OCI-M1 (cell line): ENCODE measurements at places on chromosomes 13 and 19.

DNA sequence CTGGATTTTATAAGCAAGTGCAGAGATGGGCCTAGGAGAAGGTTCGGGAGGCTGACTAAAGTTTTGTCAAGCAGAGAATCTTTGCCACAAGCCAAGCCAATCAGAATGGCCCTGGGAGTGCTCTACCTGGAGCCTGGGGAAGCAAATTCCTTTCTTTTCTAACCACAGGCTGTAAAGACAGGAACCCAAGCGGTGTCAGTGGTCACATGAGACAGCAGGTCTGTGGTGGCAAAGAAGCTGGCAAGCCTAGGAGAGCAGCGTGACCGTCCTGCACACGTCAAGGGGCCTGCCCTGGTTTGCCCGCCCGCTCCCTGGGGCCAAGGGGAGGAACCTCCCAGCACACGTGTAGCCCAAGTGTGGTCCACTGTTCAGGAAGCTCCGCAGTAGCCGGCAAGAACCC, 90.8 kb downstream of the IPO5 start:
- DNase-seq = no peak

GRCh38 chr13:44230736-44231135, 142.9 kb upstream of the SERP2 start:
- DNase-seq = no peak

- no peak for DNase-seq
Observed at GRCh38 chr13:36882829-36883390, 37.1 kb downstream of the SMAD9 start.

- DNase-seq = no peak
Observed at GRCh38 chr13:51900471-51900870, 38.7 kb downstream of the CCDC70 start.

GRCh38 chr19:55536366-55536765, 567 bp downstream of the SBK2 start:
- DNase-seq = no peak

GRCh38 chr19:50293263-50294004, 35.7 kb downstream of the KCNC3 start:
- no peak for DNase-seq

DNA sequence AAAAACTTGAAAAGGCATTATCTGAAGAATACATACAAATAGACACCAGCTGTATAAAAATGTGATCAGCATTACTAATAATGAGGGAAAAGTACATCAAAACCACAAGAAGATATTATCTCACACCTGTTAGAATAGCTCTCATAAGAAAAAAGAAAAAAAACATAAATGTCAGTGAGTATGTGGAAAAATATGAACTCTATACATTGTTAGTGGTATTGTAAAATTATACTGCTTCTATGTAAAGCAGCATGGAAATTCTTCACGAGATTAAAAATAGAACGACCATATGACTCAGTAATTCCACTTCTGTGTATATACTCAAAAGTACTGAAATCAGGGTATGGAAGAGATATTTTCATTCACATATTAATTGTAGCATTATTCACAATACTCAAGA, 1146.4 kb downstream of the SLITRK5 start:
- no peak for DNase-seq

GRCh38 chr19:53507523-53508442, 30.2 kb upstream of the ZNF331 start:
- DNase-seq = peak; percentile 92

DNA sequence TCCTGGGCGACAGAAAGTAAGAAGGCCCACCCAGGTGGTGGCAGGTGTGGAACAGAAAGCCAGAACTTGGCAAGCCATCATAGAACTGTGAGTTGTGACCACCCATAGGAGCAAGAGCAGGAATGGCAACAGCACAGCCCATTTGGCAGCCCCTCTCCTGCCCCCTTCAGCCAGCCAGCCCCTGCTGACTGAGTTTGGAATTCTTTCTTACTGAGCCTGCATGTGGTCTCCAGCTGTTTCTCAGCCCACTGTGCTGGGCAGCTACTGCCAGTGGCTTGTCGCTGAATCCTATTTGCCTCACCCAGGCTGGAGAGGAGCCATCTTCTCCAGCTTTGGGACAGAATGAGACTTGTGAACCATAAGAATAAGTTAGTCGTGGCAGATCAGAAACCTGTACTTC, 28.3 kb downstream of the CNMD start:
- no peak for DNase-seq

DNA sequence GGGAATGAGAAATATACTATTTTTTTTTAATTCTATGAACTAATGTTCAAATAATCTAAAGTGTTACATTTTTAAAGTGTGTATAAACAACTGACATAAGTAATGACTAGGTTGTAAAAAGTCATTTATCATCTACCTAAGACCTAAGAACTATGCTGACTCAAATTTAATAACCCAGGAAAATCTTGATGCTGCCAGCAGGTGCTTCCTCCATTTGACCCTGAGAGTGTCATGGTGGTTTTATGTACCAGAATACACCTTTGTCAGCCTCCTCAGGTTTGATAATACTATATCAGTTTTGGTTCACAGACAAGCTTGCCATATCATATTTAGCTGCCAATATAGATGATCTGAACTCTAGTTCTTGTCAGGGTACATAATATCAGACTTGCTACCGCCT, 1151.2 kb downstream of the PCDH17 start:
- no peak for DNase-seq

GRCh38 chr13:28499609-28500008, 4.7 kb upstream of the FLT1 start:
- DNase-seq = no peak

DNA sequence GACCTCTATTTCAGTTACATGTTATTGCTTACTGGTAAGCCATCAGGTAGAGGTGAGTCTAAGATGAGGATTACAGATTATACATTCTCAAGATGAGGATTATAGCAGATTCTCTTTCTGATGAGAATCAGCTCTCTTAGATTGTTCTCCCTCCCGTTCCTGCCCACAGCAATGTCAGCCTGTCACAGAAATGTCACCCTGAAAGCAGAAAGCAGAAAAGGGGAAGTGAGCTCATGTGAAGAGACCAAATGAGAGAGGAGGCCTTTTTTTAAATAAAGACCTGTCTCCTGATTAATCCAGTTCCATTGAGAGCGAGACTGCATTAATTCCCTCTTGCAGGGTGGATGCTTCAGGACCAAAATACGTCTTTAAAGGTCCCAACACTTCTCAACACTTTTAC, 445.6 kb downstream of the KCTD12 start:
- peak; percentile 83 for DNase-seq

DNA sequence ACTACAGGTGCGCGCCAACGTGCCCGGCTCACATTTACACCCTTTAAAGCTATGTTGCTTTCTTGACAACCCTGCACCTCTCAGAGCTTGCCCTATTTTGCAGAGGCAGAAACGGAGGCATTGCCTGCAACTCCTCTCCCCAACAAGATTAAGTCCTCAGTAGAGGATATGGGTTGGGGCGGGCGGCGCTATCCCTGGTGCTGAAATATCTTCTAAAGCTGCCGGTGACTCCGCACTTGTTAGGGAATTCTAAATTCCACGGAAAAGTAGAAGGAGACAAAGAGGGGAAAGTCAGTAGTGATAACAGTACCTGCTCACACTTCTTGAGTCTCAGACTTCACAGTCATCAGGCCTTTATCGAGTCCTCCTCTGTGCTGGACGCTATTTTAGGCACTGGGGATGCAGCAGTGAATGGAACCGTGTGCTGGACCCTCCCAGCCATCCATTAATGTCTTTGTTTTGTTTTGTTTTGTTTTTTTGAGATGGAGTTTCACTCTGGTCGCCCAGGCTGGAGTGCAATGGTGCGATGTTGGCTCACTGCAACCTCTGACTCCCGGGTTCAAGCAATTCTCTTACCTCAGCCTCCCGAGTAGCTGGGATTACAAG, 18.0 kb downstream of the SLC5A5 start:
- peak; percentile 57 for DNase-seq

DNA sequence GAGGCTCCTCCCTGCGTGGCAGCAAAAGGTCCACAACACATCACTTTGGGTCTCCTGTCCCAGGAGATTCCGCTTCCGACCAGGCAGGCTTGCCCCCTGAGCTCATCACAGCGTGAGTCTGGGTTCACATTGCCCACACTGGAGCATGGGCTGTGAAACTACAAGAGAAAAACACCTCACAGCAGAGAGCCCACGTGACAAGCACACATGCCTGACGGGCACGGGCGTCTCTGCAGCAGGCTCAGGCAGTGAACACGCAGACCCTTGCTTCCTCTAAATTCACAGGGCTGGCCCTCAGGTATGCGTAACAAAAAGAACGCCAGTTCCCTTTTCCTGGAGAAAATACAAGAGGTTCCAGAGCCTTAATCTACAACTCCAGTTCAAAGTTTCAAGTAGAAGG, 41.9 kb downstream of the RASA3 start:
- DNase-seq = no peak

DNA sequence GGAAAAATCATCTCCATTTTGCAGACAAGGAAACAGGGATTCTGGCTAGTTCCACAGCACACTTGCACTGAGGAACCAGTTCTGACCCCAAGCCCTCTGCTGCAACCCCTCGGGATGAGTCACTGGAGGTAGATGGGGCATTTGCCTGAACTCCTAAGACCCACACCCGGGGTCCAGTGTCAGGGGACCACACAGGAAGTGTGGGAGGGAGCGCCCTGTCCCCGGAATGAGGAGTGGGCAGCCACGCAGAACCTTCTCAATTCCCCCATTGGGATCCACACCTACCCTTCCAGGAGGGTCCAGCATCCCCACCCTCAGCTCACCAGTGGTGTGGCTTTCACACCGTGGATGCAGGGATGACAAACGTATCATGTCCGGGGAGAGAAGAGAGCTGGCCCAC, 62.7 kb downstream of the TSHZ3 start:
- DNase-seq = no peak

DNA sequence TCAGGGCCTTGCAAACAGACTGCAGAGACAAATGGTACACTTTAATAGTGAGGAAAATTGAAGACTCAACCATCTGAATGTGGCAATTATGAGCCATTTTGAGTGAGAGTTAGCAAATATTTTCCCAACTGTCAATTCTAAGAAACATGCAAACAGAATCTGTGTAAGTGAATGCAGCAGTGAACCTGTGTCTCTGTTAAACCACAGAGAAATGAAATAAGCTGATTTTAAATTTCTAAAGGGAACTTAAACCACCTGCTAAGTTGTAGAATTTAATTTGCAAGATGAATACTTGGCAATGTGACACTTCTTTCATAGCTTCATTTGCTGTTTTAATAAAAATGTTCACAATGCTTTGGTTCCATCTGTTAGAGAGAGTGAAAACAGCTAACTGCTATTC, 42.0 kb upstream of the TDRD3 start:
- no peak for DNase-seq

DNA sequence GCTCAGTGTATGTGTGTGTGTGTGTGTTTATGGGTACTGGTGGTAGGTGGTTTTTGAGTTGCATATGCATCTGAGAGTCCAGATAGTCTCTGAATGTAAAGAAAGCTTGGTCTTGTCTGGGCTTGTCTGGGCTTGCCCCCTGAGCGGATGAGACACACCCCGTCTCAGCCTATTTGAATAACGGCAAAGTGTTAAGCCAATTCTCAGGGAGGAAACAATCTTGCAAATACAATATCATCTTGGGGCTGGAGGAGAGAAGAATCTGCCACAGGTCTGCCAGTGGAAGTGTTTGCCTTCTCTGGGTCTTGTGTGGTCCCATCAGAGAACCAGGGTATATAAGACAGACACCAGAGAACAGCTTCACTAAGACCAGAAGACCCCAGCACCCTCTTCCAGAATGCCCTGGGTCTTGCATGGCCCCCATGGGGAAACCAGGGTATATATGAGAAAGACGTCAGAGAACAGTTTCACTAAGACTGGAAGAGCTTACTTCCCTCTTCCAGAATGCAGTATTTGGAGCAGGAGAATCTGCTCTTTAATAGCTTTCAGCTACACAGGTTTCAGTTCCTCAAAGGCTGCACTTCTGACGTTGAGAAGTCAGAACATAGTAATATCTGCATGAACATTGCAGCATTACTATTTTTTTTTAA, 13.3 kb downstream of the CD70 start:
- peak; percentile 31 for DNase-seq

GRCh38 chr13:113532156-113532806, 41.8 kb upstream of the DCUN1D2 start:
- no peak for DNase-seq

DNA sequence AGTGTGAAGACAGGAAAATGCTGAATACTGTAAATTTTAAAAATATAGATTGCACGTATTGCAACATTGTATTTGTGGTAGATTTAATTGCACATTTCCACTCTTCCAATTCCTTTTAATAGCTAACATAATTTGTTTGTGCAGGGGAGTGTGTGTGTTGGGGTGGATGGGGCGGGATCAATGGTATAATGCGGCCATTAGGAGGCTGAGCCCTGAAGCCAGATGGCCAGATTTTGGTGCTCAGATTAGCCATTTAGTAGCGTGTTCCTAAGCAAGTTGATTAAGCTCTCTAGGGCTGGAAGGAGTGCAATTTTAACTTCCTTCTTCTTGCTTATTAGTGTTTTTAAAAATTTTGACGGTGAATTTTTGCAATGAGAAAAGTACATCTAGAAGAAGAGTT, 5.8 kb downstream of the OXGR1 start:
- no peak for DNase-seq

DNA sequence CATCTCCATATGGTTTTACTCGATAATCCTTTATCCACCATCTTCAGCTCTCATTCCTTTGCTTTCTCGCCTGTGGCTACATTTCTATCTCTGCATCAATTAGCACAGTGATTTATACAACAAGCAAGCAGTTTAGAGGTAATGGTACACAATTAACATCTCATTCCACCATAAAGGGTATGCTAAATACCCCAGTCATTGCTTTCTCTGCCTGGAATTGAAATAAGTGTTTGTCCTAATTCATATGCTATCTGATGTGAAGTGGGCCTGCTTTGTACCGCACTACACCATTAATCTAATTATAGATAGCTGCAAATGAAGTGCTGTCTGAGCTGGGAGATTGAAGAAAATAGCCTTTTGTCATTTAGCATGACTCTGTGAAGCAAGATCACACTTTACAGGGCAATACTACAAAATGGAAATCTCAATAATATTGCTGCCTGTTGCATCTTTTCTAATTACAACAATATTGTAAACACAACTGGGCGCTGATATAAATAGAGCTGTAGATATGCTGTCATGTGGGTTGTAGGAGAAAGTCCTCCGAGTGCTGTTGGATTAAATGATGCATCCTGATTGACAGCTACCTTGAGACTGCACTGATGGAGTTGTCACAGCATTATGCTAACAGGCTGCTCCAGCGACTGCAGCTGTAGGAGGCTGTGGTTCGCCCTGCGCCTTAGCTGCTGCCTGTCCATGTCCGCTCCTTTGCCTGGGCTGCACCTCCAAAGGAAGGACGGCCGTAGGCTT, 78.2 kb downstream of the GGACT start:
- no peak for DNase-seq

- peak; percentile 76 for DNase-seq
Observed at GRCh38 chr19:3710265-3710812, 2.2 kb downstream of the TJP3 start.

- no peak for DNase-seq
Observed at GRCh38 chr13:46577696-46578589, 25.0 kb downstream of the LRCH1 start.

- no peak for DNase-seq
Observed at GRCh38 chr13:33751151-33751550, 66.8 kb upstream of the RFC3 start.

- no peak for DNase-seq
Observed at GRCh38 chr13:74300162-74300561, 166.0 kb upstream of the KLF12 start.

- no peak for DNase-seq
Observed at GRCh38 chr19:48807590-48808308, 3.1 kb downstream of the BCAT2 start.

- no peak for DNase-seq
Observed at GRCh38 chr19:1822210-1822609, 10.1 kb upstream of the ATP8B3 start.

GRCh38 chr13:83503424-83503823, 378.9 kb downstream of the SLITRK1 start:
- no peak for DNase-seq

- DNase-seq = no peak
Observed at GRCh38 chr13:76738616-76739015, 147.6 kb downstream of the KCTD12 start.
